Naive B cell (primary cell): ENCODE measurements at places on chromosomes 12 and 14. TPM values are rescaled to one million over a fixed set of nuclear protein-coding genes. Genes with fewer than 3 reads are reported as not detected.

- H3K4me3 ChIP-seq, result no peak overlapping the region
- H3K27ac ChIP-seq, result no peak overlapping the region
- peaks cover 12% of the 10 kb centered on the region for H3K4me1 ChIP-seq
- H3K36me3 ChIP-seq, result no peaks in the 10 kb centered on the region
Observed at GRCh38 chr12:89181271-89181920, 170.9 kb downstream of the DUSP6 start.

GRCh38 chr12:7293670-7294069 lies 10.2 kb upstream of the ACSM4 start:
- no peaks in the 10 kb centered on the region for H3K36me3 ChIP-seq
- H3K4me1 ChIP-seq, result no peaks in the 10 kb centered on the region
- peaks cover 20% of the 10 kb centered on the region for H3K27me3 ChIP-seq
- H3K4me3 ChIP-seq, result no peak overlapping the region

DNA sequence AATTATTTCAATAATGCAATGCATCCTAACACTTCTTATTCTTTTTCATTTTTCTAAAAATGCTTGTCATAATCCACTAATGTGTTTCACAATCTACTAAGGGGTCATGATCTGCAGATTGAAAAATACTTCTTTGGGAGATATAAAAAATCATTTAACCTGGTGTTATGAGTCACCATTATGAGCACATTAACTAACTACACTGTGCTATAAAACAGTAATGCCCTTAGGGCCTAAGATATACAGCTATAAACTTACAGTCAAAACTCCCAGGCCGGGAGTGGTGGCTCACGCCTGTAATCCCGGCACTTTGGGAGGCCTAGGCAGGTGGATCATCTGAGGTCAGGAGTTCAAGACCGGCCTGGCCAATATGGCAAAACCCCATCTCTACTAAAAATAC lies 14.2 kb downstream of the ATXN2 start:
- peaks cover 35% of the 10 kb centered on the region for H3K4me1 ChIP-seq
- no peak overlapping the region for H3K4me3 ChIP-seq
- no peak overlapping the region for H3K27ac ChIP-seq
- H3K36me3 ChIP-seq, result no peaks in the 10 kb centered on the region
- DNase-seq, result no peak

- no peak overlapping the region for H3K4me3 ChIP-seq
- no peaks in the 10 kb centered on the region for H3K36me3 ChIP-seq
- no peaks in the 10 kb centered on the region for H3K27me3 ChIP-seq
- DNase-seq, result no peak
Observed at GRCh38 chr14:26478967-26479366, 118.9 kb downstream of the NOVA1 start.

Gene CELA1
- not detected for polyA plus RNA-seq

Gene BRMS1L
- polyA plus RNA-seq, result 2.3 TPM

DNA sequence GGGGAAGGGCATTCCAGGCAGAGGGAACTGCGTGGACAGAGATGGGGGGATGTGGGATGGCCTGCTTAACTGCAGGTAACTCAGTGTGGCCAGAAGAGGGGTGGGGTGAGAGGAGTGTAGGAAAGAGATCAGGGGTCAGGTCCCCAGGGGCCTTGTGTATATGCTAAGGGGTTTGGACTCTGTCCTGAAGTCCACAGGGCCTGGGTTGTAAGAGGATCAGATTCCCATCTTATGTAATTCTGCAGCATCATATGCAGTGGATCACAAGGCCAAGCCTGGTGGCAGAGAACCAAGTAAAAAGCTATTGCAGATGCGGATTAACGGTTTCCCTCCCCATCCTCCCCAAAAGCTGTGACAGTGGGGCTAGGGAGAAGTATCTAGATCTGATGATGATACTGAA lies 8.7 kb downstream of the TCTN1 start:
- peaks cover 90% of the 10 kb centered on the region for H3K4me1 ChIP-seq
- no peak overlapping the region for H3K4me3 ChIP-seq
- H3K36me3 ChIP-seq, result no peaks in the 10 kb centered on the region
- H3K27me3 ChIP-seq, result no peaks in the 10 kb centered on the region
- DNase-seq, result no peak

Gene OR6C2
- not detected for polyA plus RNA-seq

DNA sequence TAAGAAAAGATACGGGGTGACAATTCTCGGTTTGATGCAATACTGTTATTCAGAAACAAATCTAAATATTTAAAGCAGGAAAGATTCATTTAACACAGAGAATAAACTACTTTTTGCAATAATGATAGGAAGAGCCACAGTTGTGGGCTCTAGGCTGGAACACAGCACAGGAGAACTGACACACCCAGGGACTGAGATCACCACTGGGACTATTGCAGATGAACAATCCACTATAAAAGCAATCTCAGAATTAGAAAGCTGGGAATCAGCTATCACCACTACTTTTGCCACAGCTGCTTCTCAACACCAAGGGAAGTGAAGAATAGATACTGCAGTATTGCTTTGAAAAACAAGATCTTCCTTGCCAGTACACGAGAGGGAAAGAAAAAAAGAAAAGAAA lies 4.1 kb upstream of the PIK3C2G start:
- no peak overlapping the region for H3K27ac ChIP-seq
- H3K36me3 ChIP-seq, result no peaks in the 10 kb centered on the region
- no peak overlapping the region for H3K4me3 ChIP-seq

DNA sequence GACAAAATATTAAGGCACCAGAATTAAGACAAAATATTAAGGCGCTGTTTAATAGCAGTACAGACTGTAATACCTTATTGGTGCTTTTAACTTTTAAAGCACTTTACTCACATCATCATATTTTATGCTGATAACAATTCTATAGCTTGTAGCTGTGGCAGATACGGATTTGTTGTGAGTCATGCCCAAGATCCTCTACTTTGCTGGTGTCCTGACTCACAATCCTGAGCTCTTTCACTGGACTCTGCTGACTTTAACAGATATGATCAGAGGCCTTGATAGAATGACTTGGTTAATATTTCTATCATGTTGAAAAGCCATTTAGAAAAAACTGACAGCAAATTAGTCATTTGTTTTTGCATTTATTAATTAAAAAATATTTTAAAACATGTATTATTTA lies 99.0 kb upstream of the PKP2 start:
- H3K27ac ChIP-seq, result no peak overlapping the region
- H3K4me1 ChIP-seq, result no peaks in the 10 kb centered on the region
- no peak overlapping the region for H3K4me3 ChIP-seq
- H3K27me3 ChIP-seq, result no peaks in the 10 kb centered on the region
- H3K36me3 ChIP-seq, result no peaks in the 10 kb centered on the region

DNA sequence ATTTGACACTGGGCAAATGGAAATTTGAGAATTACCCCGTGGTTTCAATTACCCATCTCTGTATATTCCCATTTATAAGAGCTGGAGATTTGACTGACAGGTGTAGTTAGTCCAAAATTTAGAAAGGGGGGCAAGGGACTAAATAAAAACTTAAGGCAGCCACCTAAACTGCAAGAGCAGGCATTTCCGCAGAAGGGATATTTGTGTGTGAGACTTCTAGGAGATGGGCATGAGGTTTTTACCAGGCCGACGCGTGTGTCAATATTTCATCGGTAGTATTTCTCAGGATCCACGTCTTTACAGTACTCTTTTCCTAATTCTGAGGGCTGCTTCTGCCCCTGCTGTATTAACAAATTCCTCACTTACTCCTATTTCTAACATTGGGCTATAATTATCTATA lies 1.4 kb downstream of the FAR2 start:
- peaks cover 40% of the 10 kb centered on the region for H3K4me1 ChIP-seq
- peaks cover 36% of the 10 kb centered on the region for H3K27me3 ChIP-seq
- H3K4me3 ChIP-seq, result no peak overlapping the region

Gene OR11H12
- polyA plus RNA-seq, result not detected

Gene RPGRIP1
- polyA plus RNA-seq, result not detected

DNA sequence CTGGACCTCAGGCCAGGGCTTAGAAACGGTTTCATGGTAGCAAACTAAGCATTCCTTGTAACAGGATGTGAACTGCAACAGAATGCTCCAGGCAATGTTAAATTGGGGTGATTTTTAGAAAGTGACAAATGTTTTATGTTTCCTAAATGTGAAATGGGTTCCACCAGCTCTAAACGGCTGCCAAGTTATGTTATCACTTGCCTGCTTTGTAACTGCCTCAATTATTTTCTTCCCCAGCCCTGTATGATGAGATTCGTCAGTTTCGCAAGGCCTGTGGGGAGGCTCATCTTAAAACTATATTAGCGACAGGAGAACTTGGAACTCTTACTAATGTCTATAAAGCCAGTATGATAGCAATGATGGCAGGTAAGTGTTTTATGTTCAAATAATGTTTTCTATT lies 70.9 kb downstream of the DERA start:
- no peak overlapping the region for H3K27ac ChIP-seq
- no peaks in the 10 kb centered on the region for H3K27me3 ChIP-seq
- peaks cover 14% of the 10 kb centered on the region for H3K36me3 ChIP-seq
- no peak overlapping the region for H3K4me3 ChIP-seq
- peaks cover 23% of the 10 kb centered on the region for H3K4me1 ChIP-seq
- no peak for DNase-seq

DNA sequence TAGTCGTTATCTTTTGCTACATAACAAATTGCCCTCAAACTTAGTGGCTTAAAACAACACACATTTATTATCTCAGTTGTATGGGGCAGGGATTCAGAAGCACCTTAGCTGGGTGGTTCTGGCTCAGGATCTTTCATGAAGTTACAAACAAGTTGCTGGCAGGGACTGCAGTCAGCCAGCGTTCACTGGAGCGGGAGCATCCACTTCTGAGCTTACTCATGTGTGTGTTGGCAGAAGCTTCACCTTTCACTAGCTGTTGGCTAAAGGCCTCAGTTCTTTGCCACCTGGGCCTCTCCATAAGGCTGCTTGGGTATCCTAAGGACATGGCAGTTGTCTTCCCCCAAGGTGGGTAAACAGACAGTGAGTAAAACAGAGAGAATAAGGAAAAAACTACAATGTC lies 365.7 kb downstream of the RPS29 start:
- H3K27ac ChIP-seq, result no peak overlapping the region
- DNase-seq, result no peak
- H3K36me3 ChIP-seq, result no peaks in the 10 kb centered on the region

GRCh38 chr12:122206111-122206881 lies 2.8 kb downstream of the B3GNT4 start:
- peaks cover 9% of the 10 kb centered on the region for H3K4me1 ChIP-seq
- peaks cover 20% of the 10 kb centered on the region for H3K27me3 ChIP-seq
- H3K36me3 ChIP-seq, result peaks cover 13% of the 10 kb centered on the region

Gene MYF5
- polyA plus RNA-seq, result not detected

GRCh38 chr12:107526555-107527180 lies 158.9 kb upstream of the PWP1 start:
- no peaks in the 10 kb centered on the region for H3K36me3 ChIP-seq
- DNase-seq, result no peak
- H3K4me1 ChIP-seq, result no peaks in the 10 kb centered on the region
- H3K4me3 ChIP-seq, result no peak overlapping the region
- H3K27ac ChIP-seq, result no peak overlapping the region

DNA sequence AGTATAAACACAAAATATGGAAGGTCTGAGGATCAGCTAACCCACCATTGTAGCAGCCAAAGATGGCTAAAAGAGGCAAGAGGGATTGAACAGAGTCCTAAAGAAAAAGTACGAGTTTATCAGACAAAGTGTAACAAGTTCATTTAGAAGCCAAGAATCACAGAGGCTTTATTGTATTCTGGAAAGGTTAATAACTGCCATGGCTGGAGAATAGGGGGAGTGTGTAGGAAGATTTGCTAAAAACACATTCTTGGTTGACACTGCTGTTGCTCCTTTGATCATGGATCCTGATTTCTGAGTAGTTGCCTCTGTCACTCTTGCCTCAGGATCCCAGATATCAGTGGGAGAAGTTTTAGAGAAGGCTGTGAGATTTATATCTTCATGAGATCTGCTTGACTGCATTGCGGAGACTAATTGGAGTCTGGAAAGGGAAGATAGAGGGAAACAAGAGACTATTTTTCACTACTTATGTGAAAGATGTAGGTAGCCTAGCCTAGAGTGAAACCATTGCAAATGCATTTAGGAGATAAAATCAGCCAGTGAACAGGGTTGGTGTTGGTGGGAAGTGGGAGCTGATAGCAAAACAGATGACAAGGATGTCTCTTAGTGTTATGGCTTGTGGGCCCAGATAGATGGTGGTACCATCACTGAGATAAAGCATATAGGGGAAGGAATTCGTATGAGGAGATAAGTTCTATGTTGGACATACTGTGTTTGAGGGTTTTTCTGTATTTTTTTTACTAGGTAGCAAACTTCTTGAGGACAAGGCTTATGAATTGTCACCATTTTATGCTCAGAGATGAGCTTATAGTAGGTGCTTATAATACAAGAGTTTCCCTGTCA lies 402.9 kb upstream of the PDE3A start:
- no peaks in the 10 kb centered on the region for H3K36me3 ChIP-seq
- no peaks in the 10 kb centered on the region for H3K4me1 ChIP-seq
- H3K27ac ChIP-seq, result no peak overlapping the region

DNA sequence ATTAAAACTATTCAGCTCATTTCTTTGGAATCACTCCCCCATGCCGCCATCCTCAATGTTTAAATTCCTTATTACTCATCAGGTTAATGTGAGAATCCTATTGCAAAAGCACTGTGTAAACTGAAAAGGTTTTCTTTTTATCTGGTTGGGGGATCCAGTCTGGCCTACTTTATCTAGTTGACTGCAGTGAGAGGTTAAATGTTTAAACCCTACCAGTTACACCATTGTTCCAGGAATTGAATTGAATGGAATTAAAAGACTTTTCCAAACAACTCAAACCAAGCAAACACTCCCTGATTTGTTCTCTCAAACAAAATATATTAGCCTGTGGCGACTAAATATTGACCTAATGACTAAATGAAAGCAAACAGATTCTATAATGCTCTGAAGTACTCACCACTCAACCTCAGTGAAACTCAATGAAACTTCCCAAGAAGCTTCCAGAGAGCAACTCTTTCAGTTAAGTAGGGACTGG lies 100.5 kb downstream of the VEZT start:
- H3K27ac ChIP-seq, result no peak overlapping the region
- peaks cover 9% of the 10 kb centered on the region for H3K27me3 ChIP-seq

Gene AACS
- 5.5 TPM for polyA plus RNA-seq

DNA sequence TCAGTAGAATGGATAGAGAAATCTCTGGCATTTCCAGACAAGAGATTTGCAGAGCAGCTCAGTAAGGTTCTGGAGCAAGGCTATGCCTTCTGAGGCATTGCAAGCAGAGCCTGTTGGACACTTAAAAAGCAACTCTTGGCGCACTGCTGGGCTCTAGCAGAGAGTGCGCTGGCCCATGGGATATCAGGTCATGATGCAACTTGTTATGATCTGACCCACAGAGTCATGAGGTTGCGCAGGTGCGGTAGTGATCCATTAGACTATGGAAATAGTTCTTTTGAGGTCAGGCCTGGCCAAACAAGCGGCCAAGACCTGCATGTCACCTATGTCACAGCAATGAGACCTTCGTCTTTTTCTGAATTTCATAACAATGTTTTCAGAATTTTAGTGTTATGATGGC lies 168.6 kb downstream of the TMTC3 start:
- no peak overlapping the region for H3K27ac ChIP-seq
- H3K36me3 ChIP-seq, result no peaks in the 10 kb centered on the region
- H3K27me3 ChIP-seq, result no peaks in the 10 kb centered on the region
- no peak for DNase-seq

Gene CEBPE
- polyA plus RNA-seq, result 0.32 TPM

GRCh38 chr12:111012918-111013317 lies 92.5 kb upstream of the MYL2 start:
- H3K27me3 ChIP-seq, result peaks cover 27% of the 10 kb centered on the region
- H3K4me1 ChIP-seq, result no peaks in the 10 kb centered on the region
- DNase-seq, result no peak
- H3K36me3 ChIP-seq, result no peaks in the 10 kb centered on the region
